ENCODE measurements at places on chromosomes 5 and 9. TPM values are rescaled to one million over a fixed set of nuclear protein-coding genes. Genes with fewer than 3 reads are reported as not detected.

Gene TLX3
- total RNA-seq = not detected

Gene SPINK13
- total RNA-seq = not detected

Gene RASEF
- 0.05 TPM for total RNA-seq

Gene TMC1
- 1.5 TPM for total RNA-seq

Gene NUDT12
- 3.6 TPM for total RNA-seq

Gene C9
- 0.44 TPM for total RNA-seq

Gene CCL28
- total RNA-seq = 0.95 TPM

Gene SLCO6A1
- not detected for total RNA-seq

Gene WHRN
- 0.69 TPM for total RNA-seq

Gene AJM1
- 1.3 TPM for total RNA-seq

DNA sequence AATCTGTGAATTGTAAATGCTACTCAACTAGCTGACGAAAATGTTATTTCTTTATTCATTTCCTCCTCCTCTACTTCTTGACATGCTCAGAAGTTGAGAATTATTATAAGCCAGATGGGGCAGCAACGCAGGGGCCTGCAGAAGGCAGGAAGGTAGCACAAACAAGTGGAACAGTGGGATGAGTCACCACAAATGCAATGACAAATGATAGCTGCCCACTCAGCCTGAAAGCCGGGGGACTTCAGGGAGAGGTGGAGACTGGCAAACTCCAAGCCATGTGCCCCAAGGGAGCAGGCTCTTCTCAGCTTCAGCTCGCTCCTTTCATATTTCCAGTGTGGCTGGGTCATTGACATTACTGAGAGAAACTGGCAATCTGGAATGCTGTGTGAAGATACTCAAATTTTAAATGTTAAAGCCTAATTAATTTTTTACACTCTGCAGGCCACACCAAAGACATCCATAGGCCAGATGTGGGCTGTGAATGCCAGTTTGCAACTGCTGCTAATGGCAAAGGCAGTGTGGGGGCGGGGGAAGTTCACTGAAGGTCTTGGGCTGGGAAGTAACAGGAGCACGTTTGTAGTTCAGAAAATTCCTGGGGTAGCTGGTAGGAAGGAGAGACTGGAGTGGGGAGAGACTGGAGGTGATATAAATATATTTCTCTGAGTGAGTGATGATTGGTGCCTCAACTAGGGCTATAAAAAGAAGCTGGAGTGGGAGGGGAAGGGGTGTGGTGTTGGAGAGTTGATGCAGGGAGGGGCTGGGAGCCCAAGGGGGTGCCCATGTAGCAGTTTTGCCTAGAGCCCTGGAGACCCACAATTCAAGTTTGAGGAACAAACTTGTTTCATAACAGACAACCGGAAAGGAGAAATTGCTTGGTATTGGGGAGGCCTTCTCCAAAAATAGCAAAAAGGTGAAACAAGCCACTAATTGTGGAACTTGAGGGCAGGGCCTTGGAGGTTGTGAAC is 20.8 kb upstream of the ADRB2 start:
- H3K27me3 ChIP-seq = no peaks in the 10 kb centered on the region
- no peak overlapping the region for H3K4me3 ChIP-seq
- H3K36me3 ChIP-seq = no peaks in the 10 kb centered on the region
- peak; percentile 77 for DNase-seq

GRCh38 chr5:174581479-174581878 is 142.9 kb upstream of the MSX2 start:
- H3K4me3 ChIP-seq = no peak overlapping the region
- H3K27me3 ChIP-seq = no peaks in the 10 kb centered on the region
- H3K27ac ChIP-seq = no peak overlapping the region
- H3K4me1 ChIP-seq = no peaks in the 10 kb centered on the region

DNA sequence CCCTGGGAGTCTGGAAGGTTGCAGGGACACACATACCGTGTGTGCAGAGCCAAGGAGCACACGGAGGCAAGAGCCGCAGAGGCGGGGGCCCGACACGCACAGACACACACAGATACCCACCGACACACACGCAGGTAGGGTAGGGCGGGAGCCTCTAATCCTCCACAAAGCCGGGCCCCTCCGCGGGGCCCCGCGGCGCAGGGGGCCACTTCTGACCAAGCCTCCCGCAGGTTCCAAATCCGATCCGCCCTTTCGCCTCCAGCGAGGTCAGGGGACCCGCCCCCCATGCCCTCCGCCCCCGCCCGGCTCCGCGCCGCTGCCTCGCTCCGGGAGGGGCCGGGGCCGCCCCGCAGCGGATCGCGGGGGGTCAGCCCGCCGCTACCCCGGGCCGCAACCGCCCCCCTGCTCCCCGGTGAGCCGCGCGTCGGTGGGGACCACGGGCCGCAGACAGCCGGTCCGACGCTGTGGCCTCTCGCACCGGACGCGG is 1.4 kb upstream of the LMX1B start:
- no peaks in the 10 kb centered on the region for H3K36me3 ChIP-seq
- H3K27me3 ChIP-seq = peaks cover 70% of the 10 kb centered on the region
- no peak for DNase-seq
- H3K4me1 ChIP-seq = no peaks in the 10 kb centered on the region
- H3K4me3 ChIP-seq = no peak overlapping the region

GRCh38 chr9:97526895-97527575 is 25.6 kb downstream of the TMOD1 start:
- no peak overlapping the region for H3K27ac ChIP-seq
- no peaks in the 10 kb centered on the region for H3K36me3 ChIP-seq
- no peaks in the 10 kb centered on the region for H3K27me3 ChIP-seq

GRCh38 chr5:143118222-143118621 is 285.3 kb downstream of the NR3C1 start:
- H3K4me1 ChIP-seq = no peaks in the 10 kb centered on the region
- no peaks in the 10 kb centered on the region for H3K36me3 ChIP-seq
- peaks cover 1% of the 10 kb centered on the region for H3K27me3 ChIP-seq
- H3K4me3 ChIP-seq = no peak overlapping the region
- DNase-seq = no peak

- H3K4me1 ChIP-seq = no peaks in the 10 kb centered on the region
- H3K4me3 ChIP-seq = no peak overlapping the region
- H3K27ac ChIP-seq = no peak overlapping the region
Measured at GRCh38 chr5:31317665-31318064, 124.2 kb downstream of the CDH6 start.

DNA sequence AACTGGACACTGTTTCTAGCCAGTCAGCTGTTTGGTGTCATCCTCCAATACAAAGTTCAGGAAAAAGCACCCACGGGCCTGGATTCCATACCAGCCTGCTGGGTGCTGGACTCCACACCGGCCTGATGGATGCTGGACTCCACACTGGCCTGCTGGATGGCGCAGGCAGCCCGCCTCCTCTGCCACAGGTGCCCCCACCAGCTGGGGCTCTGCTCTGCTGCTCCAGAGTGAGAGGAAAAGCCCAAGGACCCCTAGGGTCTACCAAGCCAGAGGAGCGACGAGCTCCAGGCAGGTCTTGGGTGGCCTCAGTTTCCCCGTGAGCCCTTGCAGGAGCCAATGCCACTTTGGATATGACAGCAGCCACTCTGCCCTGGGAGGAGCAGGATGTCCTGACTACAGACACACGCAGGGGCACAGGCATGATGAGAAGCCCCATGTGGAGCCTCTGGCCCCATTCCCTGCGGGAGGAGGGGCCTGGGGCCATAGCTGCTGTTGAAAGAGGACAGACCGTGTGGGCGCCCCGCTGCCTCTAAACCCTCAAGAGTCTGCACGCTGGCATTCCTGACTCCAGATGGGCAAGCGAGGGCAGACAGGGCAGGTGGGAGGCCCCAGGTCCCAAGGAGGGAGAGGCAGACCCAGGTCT is 141.6 kb downstream of the OLFM1 start:
- no peak overlapping the region for H3K4me3 ChIP-seq
- no peaks in the 10 kb centered on the region for H3K36me3 ChIP-seq
- H3K27me3 ChIP-seq = no peaks in the 10 kb centered on the region
- H3K27ac ChIP-seq = no peak overlapping the region

DNA sequence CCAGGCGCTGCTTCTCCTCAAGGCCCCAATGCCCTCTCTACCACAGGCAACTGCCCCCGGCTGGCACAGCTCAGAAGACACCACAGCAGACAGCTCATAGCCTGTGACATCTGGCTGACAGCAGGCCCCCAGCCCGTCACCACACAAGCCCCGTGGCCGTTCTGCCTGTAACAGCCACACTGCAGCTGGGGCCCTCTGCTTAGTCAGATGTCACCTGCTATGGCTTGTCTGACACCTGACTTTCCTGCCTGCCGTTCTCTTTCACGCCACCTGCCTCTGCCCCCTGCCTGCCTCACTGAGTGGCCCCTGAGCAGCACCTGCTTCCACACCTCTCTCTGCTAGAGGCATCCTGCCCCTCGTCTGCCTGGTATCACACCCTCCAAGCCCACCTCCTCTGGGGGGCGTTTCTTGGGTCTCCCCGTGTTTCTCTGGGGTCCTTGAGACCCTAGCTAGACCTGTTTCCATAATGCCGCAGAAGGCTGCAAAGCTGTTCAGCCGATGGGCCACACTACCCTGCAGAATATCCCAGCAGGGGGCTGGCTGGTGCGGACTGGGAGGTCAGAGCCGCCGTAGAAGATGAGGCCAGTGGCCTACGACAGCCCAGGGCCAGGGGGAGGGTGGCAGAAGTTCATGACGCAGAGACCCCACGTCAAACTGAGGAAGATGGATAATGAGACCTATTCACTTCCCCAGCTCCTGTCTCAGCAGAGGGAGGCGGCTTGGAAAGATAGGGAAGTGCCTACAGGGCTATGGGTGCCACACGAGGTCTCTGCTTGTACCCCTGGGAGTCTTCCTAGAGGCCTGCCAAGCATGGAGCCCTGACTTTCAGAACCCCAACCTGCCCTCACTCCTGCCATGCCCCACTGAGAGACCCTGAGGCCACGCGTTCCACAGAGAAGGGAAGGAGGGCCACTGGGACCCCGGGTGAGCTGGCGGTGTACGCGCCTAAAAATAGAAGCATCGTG is 95.1 kb downstream of the ZNF354C start:
- no peak for DNase-seq
- H3K27me3 ChIP-seq = no peaks in the 10 kb centered on the region
- H3K4me1 ChIP-seq = no peaks in the 10 kb centered on the region
- H3K36me3 ChIP-seq = no peaks in the 10 kb centered on the region

DNA sequence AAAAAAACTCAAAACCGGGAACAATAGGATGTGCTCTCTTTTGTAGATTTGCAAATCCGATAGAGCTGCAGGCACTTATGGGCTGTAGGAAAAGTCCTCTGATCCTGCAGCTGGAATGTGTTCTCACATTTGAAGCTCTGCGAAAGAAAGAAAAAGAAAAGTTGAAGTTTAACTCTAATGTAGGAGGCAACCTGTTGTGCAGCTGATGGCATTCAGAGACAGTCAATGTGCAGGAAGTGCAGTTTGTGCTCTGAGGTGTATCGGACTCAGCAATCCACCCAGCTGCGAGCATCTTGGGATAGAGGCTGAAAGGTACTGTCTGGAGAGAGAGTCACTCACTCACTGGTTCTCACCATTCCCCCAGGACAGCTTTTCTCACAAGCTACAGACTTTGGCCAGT is 339.2 kb downstream of the AGTPBP1 start:
- no peak overlapping the region for H3K27ac ChIP-seq
- no peaks in the 10 kb centered on the region for H3K27me3 ChIP-seq
- H3K4me1 ChIP-seq = peaks cover 16% of the 10 kb centered on the region
- H3K36me3 ChIP-seq = no peaks in the 10 kb centered on the region
- no peak overlapping the region for H3K4me3 ChIP-seq
- DNase-seq = no peak

DNA sequence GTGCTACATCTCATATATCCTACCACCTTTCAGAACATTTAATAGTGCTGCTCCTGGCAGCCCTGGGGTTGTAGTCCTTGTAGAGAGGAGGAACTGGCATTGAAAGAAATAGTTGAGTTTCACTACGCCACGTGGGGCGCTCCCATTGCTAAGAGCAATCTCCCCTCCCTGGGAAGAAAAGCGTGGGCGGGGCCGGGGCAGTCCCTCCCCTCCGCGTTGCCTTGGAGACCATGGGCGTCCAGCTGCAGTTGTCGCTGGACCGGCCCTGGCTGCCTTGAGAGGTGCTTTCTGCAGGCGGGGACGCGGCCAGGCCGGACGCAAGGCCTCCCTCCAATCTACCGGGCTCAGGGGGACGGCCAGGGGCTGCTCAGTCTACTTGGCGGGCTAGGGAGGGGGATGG is 368 bp upstream of the CCDC180 start:
- H3K27me3 ChIP-seq = peaks cover 24% of the 10 kb centered on the region
- peaks cover 7% of the 10 kb centered on the region for H3K4me1 ChIP-seq
- peak; percentile 66 for DNase-seq
- H3K36me3 ChIP-seq = no peaks in the 10 kb centered on the region

- no peaks in the 10 kb centered on the region for H3K27me3 ChIP-seq
- H3K4me3 ChIP-seq = no peak overlapping the region
- H3K4me1 ChIP-seq = no peaks in the 10 kb centered on the region
- no peaks in the 10 kb centered on the region for H3K36me3 ChIP-seq
Measured at GRCh38 chr9:20280330-20280729, 342.0 kb downstream of the MLLT3 start.

GRCh38 chr5:19739671-19740070 is 248.3 kb downstream of the CDH18 start:
- H3K27ac ChIP-seq = no peak overlapping the region
- H3K36me3 ChIP-seq = no peaks in the 10 kb centered on the region
- H3K27me3 ChIP-seq = no peaks in the 10 kb centered on the region

DNA sequence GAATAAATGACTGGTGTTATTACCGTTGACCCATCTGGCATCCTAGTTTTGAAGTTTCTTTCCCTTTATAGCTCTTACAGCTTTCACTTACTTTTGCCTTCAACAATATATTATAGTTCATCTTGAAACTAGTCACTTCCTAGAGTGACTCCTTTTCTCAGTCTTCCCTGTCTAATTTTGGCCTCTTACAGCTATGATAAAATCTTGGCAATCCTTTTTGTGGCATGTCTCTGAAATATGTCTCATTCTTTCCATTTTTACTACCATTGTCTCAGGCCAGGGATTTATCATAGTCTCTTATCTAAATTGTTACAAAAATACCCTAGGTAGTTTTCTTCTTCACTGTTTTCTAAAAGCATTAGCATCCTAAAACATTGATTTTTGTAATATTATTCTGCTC is 621.3 kb upstream of the ZNF608 start:
- H3K27me3 ChIP-seq = no peaks in the 10 kb centered on the region
- H3K4me3 ChIP-seq = no peak overlapping the region
- H3K27ac ChIP-seq = no peak overlapping the region
- DNase-seq = no peak
- H3K36me3 ChIP-seq = no peaks in the 10 kb centered on the region
- H3K4me1 ChIP-seq = peaks cover 3% of the 10 kb centered on the region

- no peaks in the 10 kb centered on the region for H3K4me1 ChIP-seq
- H3K4me3 ChIP-seq = no peak overlapping the region
- no peaks in the 10 kb centered on the region for H3K27me3 ChIP-seq
Measured at GRCh38 chr5:815449-815848, 30.9 kb upstream of the ZDHHC11B start.

GRCh38 chr5:120615967-120616645 is 152.0 kb downstream of the PRR16 start:
- no peak overlapping the region for H3K27ac ChIP-seq
- DNase-seq = no peak
- no peaks in the 10 kb centered on the region for H3K27me3 ChIP-seq
- no peak overlapping the region for H3K4me3 ChIP-seq
- H3K36me3 ChIP-seq = no peaks in the 10 kb centered on the region

GRCh38 chr5:21810737-21811316 is 1042.3 kb downstream of the CDH12 start:
- H3K27me3 ChIP-seq = no peaks in the 10 kb centered on the region
- DNase-seq = peak; percentile 51
- H3K36me3 ChIP-seq = no peaks in the 10 kb centered on the region
- peaks cover 5% of the 10 kb centered on the region for H3K4me1 ChIP-seq

- no peaks in the 10 kb centered on the region for H3K36me3 ChIP-seq
- DNase-seq = peak; percentile 99
- H3K27ac ChIP-seq = peak overlapping the region; percentile 4
- peaks cover 12% of the 10 kb centered on the region for H3K4me1 ChIP-seq
- no peaks in the 10 kb centered on the region for H3K27me3 ChIP-seq
Measured at GRCh38 chr5:78972654-78973428, 12.3 kb downstream of the ARSB start.

Measured in endothelial cell of umbilical vein (primary cell).